CD4-positive, alpha-beta T cell treated with Interleukin-15 for 1 hour (primary cell): ENCODE measurements at places on chromosomes 2 and 18.

DNA sequence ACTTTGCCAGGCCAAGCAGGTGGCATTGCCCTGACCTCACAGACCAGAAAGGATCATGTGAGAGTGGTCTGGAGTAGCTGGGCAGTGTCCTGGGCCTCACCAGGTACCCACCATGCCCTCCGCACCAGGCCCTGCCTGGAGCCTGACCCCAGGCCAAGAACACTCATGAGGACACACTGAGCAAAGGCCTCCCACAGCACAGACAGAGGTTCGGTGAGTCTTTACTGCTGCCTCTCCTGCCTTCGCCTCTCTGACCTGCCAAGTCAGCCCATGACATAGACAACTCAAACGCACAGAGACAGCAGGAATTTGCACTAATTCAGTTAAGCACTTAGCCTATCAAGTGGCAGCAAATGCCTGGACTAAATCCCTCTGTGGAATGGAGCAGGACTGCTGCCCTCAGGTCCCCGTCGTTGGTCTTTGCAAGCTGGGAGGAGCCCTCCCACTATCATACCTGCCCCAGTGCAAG lies 62.5 kb downstream of the RHOB start:
- no peak for DNase-seq

GRCh38 chr2:88642278-88642677 lies 15.0 kb upstream of the EIF2AK3 start:
- DNase-seq, result no peak

DNA sequence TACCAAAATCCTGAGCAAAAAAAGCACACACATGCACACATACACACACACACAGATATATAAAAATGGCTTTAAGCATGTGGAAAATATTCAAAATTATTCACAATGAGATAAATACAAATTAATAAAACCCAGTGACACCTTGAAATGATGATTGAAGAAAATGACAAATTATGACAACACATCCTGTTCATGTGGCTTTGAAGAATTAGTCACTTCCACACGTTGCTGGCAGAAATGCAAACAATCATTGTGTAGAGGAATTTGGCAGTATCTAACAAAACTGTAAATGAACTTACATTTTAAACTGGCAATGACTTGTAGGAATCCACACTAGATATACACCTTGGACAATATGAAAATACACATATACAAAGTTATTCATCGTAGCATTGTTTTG lies 95.8 kb upstream of the RGPD4 start:
- no peak for DNase-seq

DNA sequence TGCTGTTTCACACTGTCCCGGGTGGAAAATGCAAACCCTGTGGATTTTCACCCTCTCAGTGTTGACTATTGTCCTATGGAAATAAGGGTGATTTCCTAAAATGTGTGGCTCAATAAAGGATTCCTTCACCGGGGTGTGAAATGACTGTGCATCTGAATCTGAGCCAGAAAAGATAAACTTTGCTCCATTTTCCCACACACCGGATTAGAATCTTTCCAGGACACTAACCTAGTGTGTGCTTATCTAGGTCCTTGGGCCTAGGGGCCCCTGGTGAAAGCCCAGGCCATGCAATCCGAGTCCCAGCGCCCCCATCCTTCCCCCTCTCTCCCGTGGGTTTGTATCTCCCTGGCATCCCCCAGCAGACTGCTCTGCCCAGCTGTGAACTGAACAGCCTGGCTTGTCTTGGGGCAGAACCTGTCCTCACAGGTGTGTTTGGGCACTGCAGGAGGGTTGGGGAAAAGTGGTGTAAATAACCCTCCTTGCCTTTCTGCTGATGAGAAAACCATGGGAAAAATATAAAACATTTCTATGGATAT lies 17.3 kb downstream of the KLHL29 start:
- DNase-seq, result no peak

DNA sequence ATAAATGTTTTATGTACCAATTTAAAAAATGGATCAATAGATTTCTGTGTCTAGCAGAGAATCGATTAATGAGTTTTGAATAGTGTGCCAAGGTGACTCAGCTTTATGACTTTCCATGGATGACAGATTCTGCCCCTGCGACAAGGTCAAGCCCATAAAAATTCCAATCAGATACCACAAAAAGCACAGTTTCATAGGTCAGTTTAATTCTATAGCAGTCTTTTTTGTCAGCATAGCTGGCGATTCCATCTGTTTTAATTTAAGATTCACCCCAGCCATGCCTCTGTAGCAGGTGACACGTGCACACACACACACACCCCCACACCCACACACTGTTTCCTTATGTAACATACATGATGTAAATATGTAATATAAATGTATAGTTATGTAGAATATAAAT lies 28.9 kb downstream of the RAB31 start:
- no peak for DNase-seq

GRCh38 chr2:96873651-96874096 lies 3.8 kb upstream of the SEMA4C start:
- DNase-seq, result peak; percentile 44

DNA sequence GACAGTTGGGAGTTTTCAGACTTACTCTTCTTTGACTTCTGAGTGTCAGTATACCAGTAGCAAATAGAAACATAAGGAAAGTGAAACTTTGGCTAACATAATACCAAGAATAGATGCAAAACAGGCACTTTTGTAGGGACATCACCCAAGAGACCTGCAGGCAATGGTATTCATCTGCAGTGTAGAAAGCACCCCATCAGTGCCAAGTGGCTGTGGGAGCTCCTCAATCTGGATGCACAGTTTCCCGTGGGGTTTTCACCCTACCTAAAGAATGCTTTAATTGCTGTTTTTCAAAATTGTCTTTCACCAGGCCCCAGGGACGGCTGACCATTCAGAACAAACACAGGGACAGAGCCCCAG lies 96.6 kb upstream of the GPR45 start:
- DNase-seq, result no peak

GRCh38 chr2:2824588-2824987 lies 493.5 kb upstream of the MYT1L start:
- DNase-seq, result no peak

DNA sequence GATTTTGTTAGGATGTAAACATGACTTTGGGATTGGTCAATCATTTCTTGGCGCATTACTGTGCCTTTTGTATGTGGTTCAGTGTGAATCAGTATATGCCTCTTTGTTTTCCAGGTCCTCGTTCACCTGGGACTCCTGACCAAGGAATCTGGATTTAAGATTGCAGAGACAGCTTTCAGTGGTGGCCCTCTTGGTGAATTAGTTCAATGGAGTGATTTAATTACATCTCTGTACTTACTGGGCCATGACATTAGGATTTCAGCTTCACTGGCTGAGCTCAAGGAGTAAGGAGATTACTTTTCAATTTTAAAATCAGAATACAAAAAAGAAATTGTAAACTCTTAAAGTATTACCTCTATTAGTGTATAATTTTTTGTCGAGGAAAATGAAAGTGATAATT lies 87.6 kb downstream of the MGAT5 start:
- DNase-seq, result no peak

DNA sequence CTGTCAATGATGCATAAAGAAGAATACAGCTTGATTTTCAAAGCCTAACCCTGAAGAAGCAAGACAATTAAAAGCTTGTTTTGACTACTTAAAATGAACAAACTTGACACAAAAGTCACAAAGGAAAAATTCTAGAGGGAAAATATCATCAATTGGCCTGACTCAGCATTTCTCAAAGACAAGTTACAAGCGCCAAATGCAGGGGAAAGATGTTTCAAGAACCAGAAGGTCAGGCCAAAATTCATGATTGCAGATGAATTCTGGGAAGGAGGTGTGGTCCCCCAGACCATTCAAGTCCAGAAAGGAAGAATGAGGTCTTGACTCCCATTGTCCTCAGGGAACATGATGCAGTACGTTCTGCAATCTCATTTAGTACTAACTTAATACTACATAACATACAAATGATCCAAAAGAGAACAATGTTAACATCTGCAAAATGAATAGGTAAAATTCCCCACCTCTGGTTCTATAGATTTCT lies 64.5 kb downstream of the FAM210A start:
- no peak for DNase-seq

DNA sequence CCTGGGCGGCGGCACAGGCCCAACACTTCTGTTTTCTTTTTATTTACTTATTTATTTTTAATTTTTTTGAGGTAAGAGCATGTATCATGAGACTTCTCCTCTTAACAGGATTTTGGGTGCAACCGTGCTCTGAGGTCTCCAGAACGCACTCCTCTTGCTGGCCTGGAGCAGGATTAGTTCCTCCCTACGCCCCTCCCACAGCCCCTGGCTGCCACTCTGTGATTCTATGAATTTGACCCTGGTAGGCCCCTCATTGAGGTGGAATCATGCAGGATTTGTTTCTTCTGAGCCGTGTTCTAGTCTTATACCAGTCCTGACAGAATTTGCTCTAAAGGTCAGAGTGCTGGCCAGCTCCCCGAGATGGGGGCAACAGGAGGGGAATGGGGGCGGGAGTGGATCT lies 106.5 kb upstream of the HS6ST1 start:
- no peak for DNase-seq

GRCh38 chr2:73176205-73176880 lies 26.0 kb upstream of the NOTO start:
- DNase-seq, result no peak

GRCh38 chr18:711310-711656 lies 1.1 kb downstream of the ENOSF1 start:
- DNase-seq, result no peak

DNA sequence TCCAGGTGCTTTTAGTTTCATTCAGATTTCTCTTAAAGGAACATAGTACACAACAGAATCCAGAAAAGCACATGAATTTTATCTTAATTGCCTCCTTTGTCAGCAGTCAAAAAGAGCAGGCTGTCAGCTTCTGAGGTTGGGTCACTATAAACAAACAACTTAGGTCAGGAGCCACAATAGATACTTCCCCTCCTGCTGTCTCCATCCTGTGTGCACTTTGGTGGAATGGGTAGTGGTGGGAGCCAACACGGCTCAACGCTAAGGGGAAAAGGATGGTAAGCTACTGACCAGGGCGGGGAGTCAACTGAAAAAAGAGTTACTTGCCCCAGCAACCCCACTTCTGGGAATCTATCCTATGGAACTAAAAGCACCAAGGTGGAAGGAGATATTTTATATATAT lies 121.9 kb downstream of the PAX3 start:
- DNase-seq, result no peak

GRCh38 chr2:121333834-121334558 lies 49.0 kb upstream of the TFCP2L1 start:
- DNase-seq, result no peak

DNA sequence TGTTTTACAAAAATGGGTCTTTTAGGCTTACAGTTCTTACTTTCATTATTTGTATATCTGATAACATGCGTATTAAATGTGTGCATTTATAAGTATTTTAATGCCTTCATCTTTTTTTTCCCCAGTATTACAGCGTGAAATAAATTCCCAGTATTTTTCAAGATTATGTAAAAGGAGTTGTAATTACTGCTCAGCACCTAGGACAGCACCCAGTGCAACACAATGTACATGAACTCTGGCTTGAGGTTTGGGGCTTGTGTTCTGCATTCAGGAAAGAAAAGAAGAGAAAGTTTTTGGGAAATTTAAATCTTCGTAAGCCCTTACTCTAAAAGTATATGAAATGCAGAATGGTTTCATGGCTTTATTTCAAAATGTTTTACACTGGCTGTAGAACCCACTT lies 16.7 kb downstream of the ZNF638 start:
- no peak for DNase-seq

DNA sequence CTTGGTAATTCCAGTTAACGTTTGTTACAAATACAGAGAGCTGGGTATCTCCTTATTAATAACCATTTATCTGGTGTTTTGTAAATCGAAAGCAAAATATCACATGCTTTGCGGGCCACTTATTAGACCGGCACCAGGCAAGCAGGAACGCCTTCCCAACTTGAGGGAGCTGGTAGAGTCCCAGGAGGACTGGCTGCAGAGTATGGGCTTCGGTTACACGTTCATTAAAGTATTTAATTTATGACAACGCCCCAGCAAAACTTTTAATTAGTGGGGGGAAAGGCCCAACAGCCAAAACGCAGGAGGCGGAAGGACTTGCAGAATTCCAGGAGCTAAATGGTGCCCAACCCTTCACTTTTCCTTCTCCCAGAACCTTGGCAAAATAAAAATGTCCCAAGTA lies 3.7 kb downstream of the SMAD7 start:
- DNase-seq, result no peak

- DNase-seq, result no peak
Measured at GRCh38 chr2:212941361-212941760, 210.1 kb downstream of the IKZF2 start.

GRCh38 chr2:24721470-24721869 lies 71.7 kb downstream of the PTRHD1 start:
- no peak for DNase-seq

GRCh38 chr18:44080054-44080453 lies 600.6 kb upstream of the SETBP1 start:
- no peak for DNase-seq

DNA sequence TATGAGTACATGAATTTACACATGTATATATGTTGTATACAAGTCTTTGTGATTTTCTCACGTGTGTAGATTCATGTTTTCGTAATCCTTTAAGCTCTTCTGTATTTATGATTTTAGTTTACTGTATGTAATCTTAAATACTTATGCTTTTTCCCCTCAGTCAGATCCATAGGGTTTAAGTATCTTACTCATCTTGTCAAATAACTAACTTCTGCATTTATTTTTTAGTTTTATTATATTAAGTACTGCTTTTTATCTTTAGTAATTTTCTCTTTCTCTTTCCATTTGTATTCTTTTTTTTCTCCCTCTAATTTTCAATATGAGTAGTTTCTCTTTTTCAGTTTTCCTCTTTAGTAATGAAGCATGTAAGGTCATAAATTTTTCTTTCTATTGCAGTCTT lies 179.4 kb downstream of the LCLAT1 start:
- DNase-seq, result no peak

GRCh38 chr2:102667072-102667471 lies 47.7 kb downstream of the SLC9A2 start:
- no peak for DNase-seq

DNA sequence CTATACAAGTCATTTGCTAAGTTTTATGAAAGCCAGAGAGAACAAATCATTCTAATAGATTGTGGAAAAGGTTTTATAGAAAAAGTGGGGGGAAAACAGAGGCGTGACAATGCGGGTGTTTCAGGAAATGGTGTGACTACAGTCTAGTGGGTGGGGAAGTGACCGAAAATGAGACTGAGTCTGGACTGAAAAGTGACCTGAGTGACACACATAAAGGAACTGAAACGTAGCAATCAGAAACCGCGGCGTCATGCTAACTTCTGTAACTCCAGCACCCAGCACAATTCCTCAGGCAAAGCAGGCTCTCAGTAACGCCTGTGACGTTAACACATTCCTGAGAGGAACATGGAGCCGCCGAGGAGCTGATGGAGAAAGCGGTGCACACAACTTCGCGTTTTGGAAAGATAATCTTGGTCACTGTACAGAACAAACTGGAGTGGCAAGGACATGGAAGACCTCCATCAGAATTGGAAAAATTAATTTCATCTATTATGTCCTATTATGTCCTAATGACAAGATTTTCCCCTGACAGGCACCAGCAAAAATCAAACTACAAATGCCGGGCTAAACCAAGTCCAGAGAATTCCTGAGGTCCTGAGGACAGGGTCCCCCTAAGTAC lies 1.4 kb upstream of the CD226 start:
- DNase-seq, result peak; percentile 60

DNA sequence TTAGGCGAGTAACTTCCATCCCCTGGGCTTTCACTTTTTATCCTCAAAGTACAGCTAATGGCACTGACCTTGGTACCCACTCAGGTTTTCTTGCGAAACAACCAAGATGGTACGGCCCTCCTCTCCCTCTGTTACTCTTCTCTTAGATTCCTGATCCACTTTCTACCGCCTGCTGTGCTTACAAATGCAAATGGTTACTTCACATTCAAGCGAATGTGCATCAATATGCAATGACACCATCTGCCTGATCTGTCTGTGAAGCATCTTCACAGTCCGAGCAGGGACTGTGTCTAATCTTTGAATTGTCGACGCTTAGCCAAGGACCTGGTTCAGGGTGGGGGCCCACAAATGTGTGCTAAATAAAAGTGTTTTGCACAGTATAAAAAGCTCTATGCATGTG lies 112.2 kb downstream of the TRIB2 start:
- DNase-seq, result no peak
